ENCODE measurements at places on chromosomes 2 and 18.

GRCh38 chr2:44455877-44456276 lies 94.1 kb downstream of the CAMKMT start:
- DNase-seq, result no peak

GRCh38 chr2:101516823-101517690 lies 42.1 kb upstream of the RFX8 start:
- DNase-seq, result no peak

- DNase-seq, result no peak
These were observed 119.0 kb downstream of the GCA start for GRCh38 chr2:162462911-162463310.

DNA sequence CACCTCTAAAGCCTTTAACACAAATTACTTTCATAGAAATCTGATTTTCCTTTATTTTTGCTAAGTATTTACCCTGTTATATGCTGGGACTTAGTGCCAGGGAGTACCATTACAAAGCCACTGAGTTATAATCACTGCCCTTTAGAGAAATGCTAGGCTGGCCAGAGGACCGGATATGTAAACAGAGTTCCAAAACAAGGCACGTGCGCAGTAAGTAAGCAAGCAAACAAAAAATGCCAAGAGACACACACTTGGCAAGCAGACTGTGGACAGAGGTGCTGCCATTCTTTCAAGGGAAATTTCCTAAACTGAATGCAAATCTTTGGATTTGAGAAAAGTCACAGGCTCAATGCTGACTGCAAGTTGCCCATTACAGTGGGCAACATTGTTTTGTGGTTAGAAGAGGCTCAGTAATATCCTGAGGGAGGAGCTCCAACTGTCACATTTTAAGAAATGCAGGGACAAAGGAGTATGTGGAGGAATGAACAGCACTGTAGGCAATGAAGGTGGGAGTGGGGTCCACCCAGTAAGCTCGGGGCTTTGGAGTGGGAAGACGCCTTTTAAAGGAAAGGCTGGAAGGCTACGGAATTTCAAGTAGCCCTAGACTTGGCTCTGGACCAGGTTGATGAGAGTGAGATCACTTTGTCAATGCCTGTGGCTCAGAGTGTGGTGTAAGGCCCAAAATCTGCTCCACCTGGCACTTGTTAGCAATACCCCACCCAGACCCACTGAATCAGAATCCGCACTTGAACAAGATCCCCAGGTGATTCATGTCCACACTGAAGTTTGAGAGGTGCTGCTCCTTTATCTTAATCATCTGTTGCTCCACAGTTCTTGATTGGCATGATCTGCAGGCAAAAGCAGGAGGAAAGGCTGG lies 2.1 kb upstream of the PARD6G start:
- DNase-seq, result no peak

GRCh38 chr2:45726188-45726587 lies 74.7 kb downstream of the PRKCE start:
- no peak for DNase-seq

GRCh38 chr2:230383453-230383852 lies 32.5 kb upstream of the SP100 start:
- DNase-seq, result no peak

DNA sequence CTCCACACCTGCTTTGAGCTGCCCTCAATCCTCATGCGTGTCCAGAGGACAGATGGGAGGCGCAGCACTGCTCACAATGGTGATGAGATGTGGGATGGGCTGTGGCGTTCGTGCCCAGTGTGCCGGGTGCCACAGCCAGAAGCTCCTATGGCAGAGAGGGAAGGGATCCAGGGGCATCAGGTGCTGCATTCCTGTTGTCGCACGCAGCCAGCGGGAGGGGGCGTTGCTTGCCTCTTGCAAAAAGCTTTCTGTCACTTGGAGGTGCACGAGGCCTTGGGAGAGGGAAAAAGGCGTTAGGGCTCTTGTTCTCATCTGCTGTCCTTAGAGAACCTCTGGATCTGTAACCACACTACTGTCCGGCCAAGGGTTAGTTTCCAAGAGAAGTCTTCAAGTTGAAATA lies 29.2 kb upstream of the ALLC start:
- no peak for DNase-seq

GRCh38 chr2:27792759-27793158 lies 21.2 kb downstream of the MRPL33 start:
- no peak for DNase-seq

GRCh38 chr18:36769611-36770314 lies 59.0 kb downstream of the TPGS2 start:
- DNase-seq, result no peak

GRCh38 chr2:22894761-22895160 lies 490.2 kb upstream of the KLHL29 start:
- no peak for DNase-seq

DNA sequence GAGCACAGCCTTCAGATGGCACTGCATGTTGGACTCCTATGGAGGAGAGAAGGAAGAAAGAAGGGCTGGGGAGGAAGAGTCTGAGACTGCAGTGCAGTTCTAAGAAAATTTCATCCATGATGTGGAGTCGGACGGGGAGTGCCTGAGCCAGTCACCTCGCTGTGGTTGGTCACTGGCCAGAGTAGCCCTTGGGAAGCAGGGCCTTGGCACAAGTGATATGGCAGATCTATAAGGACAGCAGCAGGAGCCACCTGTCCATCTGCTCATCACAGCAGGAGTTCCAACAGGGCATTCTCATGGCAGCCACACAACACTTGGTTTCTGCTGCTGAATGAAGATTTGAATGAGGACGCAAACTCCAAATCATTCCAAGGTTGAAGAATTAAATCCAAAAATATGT lies 314.8 kb downstream of the CYP26B1 start:
- no peak for DNase-seq

DNA sequence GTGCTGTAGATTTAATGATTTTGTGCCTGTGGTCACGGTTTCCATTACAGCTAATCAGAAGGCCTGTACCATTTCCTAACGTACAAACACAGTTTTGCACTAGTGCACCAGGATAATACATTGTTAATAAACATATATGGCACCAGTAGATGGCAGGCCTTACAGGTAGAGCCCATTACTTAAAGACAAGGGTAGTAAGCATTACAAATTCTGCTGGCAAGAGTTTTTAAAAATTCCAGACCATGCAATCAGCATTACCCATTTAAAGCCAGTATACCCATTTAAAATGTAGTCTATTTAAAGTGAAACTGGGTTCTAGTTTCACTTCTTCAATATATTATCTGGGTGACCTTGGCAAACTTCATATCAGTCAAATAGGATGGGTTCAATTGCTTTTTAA lies 224.2 kb downstream of the NUP35 start:
- no peak for DNase-seq

DNA sequence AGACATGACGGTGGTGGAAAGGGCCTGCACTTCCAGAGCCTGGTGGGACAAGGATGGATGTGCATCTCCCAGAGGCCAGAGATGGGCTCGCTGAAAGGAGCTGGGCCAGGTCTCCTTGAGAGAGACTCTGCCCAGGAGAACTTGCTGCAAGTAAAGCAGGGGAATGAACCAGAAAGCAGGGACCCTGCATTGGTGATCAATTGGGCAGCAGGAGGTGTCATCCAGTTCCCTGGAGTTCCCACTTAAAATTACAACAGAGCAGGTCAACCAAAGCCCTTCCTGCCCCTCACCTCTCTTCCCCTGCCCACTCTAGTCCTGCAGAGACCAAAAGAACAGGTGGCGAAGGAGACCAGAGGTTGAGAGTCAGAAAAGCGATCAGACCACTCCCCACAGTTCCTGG lies 69.7 kb upstream of the CAB39 start:
- no peak for DNase-seq

DNA sequence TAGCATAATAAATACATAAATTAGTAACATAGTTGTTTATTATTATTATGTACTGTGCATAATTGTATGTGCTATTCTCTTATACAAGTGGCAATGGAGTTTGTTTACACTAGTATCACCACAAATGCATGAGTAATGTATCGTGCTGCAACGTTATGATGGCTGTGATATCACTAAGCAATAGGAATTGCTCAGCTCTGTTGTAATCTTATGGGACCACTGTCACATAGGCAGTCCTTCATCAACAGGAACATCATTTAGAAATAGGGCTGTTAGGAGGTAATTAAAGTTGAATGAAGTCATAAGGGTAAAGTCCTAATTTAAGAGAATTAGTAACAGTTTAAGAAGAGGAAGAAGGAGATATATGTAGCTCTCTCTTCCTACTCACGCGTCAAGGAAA lies 33.8 kb downstream of the TEX51 start:
- no peak for DNase-seq

GRCh38 chr18:42305869-42306593 lies 351.0 kb downstream of the PIK3C3 start:
- no peak for DNase-seq

DNA sequence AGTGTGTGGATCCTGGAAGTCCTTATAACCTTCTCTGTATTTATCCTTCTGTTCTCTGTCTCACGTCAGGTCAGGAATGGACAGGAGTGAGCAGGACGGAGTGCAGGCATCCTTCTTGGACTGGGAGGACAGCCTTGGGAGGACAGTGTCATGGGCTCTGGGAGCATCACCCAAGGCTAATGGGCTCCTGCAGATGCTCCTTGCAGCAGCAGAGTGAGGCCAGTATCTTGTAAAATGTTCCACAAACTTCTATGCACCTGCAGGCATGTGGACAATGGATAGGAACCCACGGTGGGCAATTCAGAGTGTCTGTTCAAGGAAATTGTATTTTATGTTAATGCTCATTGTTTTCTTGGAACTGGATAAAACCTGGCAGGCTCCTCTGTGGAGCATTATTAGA lies 176.2 kb downstream of the RNF144A start:
- DNase-seq, result no peak

- no peak for DNase-seq
These were observed 1.2 kb downstream of the RAPH1 start for GRCh38 chr2:203533676-203534591.

- no peak for DNase-seq
These were observed 153.4 kb downstream of the CAPN13 start for GRCh38 chr2:30653847-30654246.

- DNase-seq, result no peak
These were observed 18.1 kb downstream of the TEX51 start for GRCh38 chr2:126916744-126917143.

DNA sequence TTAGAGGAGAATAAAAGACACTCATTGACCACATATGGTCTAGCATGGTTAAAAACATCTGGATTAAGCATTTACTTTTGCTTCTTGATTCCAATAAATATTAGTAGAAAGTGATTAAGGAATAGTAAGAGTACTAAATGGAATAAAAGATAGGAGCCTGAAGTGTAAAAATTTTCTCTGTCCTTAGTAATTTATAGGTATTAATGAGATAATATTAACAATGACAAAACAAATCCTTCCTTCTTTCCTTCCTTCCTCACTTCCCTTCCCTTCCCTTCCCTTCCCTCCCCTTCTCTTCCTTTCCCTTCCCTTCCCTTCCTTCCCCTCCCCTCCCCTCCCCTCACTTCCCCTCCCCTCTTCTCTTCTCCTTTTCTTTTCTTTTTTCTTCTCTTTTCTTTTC lies 797.5 kb upstream of the NRXN1 start:
- no peak for DNase-seq

DNA sequence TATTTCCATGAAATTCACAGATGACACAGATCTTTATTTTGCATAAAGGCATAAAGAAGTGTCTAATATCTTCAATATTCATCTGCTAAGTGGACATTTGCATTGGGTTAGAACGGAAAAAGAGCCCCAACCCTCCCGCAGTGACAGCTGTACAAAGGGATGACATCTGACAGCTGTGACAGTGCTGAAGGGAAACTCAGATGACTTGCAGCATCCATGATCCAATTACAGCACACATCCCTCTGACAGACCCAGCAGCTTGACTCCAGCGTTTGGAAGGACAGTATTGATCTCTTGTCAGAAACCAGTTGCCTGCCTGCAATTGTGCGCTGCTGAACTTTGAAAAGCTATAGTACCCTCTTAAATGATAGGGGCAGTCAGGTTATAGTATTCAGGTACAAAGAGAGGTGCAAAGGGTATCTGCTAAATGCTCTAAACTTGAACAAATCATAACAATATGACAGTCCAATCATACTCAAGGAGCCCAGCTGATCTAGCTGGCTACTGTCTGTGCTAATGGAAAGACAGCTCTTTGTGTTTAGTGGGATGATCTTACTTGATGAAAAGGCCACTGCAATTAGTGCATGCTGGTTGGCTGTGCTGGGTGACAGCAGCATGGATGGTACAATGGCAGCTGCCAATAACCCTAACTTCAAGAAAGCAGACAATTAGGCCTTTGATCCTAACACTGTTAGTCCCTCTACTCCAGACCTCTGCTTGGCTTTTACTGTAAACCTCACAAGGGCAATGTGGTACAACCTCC lies 599.2 kb downstream of the NR4A2 start:
- no peak for DNase-seq

GRCh38 chr2:28360718-28361293 lies 31.9 kb upstream of the FOSL2 start:
- no peak for DNase-seq

DNA sequence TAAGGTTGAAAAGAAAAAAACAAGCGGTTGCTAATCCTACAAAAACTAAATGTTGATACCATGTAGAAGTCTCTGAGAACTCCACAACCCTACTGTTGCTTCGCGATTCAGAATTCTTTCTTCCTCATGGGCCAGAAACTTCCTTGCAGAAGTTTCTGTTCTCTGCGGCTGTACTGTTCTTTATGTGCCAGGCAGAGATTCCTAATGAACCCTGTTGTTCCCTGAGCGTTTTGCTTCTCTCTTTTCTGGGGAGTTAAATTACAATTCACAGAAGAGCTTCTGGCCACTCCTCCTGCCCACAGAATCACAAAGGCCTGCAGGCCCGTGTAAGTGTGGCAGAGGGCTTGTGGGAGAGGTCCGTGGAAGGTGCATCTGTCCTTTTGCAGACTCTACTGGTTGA lies 1.8 kb upstream of the THNSL2 start:
- no peak for DNase-seq

DNA sequence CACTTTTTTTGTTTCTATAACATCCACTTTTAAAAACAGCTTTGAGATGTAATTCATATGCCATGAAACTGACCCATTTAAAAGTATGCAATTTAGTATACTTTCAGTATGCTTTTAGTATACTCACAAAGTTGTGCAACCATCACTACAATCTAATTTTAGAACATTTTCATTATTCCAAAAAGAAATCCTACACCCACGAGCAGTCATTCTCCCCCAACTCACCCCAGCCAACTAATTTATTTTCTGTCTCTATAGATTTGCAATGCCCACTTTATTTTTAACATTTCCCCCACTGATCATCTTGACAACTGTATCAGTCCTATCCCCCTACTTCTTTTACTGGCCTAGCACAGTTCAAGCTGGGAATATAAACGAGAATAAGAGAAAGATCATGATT lies 39.1 kb downstream of the FAM98A start:
- DNase-seq, result no peak

DNA sequence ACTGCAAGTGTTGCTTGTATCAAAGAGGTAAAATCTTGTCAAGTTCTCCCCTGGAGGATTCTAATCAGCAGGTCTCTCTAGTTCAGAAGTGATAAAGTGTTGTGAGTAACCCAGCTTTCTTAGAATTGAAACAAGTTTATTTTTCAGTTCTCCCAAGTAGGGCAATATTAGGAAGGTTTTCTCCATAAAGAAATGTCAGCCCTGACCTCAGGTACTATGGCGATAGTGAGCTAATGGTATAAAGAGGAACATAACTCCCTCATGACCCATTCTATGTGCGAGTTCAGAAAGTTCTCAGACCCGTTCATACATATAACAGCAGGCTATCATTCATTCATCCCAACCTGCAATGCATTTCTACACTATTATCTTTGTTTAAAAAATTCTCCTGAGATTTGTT lies 421.1 kb upstream of the SETBP1 start:
- DNase-seq, result no peak

All from activated CD8-positive, alpha-beta memory T cell treated with anti-CD3 and anti-CD28 coated beads for 1 hour (primary cell).